ENCODE measurements at places on chromosomes 13 and 19. TPM values are rescaled to one million over a fixed set of nuclear protein-coding genes. Genes with fewer than 3 reads are reported as not detected.

The CLEC4G gene
- 0.13 TPM for total RNA-seq

DNA sequence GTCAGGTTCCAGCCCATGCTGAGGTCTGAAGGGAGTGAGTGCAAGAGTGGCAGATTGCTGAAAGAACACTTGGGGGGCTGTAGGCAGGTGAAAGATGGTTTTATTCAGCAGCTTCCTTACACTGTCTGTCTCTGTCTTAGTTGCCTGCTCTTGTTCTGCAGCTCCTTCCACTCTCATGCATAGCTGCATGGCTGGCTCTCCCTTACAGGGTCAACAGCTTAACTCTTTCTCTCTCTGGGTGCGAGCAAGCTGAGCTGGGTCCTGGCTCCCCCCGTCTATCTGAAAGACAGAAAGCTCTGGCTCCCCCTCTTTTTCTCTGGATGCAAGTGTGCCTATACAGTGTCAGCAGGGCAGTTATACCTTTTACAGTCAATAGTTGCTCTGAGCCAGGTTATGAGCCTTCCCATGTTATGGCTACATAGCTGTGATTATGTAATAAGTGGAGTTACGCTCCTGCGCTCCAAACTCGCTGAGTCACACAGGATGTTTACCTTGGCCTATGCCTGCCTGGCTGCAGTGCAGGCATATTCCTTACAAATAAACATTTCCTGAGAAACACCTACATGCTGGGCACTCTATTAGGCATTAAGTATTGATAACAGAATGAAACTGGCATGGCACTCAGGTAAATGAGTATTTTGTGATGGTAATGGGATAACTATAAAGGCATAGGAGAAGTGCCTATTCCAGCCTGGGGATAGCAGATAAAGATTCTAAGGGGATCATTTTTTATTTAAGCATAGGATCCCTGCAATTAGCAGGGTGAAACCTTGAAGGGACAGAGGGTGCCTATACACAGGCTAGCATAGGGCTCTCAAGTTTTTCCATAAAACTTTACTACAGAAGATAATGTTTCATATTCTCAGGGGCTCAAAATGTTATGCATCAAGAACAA is 826.9 kb upstream of the PCDH9 start:
- H3K36me3 ChIP-seq: no peaks in the 10 kb centered on the region
- H3K4me1 ChIP-seq: no peaks in the 10 kb centered on the region
- H3K27ac ChIP-seq: no peak overlapping the region
- H3K27me3 ChIP-seq: no peaks in the 10 kb centered on the region

GRCh38 chr19:4981681-4981958 is 12.7 kb downstream of the KDM4B start:
- peaks cover 7% of the 10 kb centered on the region for H3K36me3 ChIP-seq
- H3K27me3 ChIP-seq: no peaks in the 10 kb centered on the region
- no peak overlapping the region for H3K4me3 ChIP-seq
- peaks cover 60% of the 10 kb centered on the region for H3K4me1 ChIP-seq
- DNase-seq: no peak

The RUBCNL gene
- total RNA-seq: 2.8 TPM

DNA sequence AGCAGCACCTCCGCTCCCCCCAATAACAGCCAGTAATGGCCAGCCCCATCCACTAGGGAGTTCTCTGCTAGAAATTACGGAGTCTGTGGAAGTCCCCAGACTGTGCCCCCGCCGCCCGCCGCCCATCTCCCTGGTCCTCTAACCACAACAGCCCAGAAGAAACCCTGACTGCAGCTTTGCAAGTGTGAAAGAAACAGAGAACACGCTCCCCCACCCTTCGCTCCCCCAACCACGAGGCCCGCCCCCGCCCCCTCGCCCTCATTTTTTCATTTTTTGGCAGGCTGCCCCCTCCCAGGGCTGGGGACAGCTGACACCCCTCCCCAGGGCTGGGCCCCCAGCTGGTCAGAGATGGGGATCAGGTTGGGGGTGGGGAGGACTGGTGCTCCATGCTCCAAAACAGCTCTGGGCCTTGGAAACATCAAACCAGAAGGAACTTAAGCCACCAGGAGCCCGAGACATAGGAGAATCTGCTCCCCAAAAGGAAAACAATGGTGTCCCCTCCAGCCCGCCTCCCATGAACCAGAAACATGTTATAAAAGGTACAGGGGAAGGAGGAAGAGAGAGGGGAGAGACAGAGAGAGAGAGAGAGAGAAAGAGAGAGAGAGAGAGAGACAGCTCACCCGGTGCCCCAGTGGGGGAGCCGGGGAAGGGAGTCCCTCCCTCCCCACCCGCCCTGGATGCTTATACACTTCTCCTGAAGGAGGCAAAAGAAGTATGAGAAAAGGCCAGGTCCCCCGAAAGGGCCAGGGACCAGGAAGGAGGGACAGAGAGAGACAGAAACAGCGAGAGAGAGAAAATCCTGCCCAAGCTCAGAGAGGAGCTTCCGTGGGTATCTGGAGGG is 29.8 kb upstream of the ASF1B start:
- peak overlapping the region; percentile 55 for H3K27ac ChIP-seq
- no peak overlapping the region for H3K4me3 ChIP-seq
- peak; percentile 51 for DNase-seq
- peaks cover 38% of the 10 kb centered on the region for H3K4me1 ChIP-seq
- peaks cover 35% of the 10 kb centered on the region for H3K36me3 ChIP-seq

GRCh38 chr13:50387051-50387581 is 371.9 kb downstream of the KCNRG start:
- peak overlapping the region; percentile 94 for H3K27ac ChIP-seq
- H3K4me3 ChIP-seq: peak overlapping the region; percentile 29
- peaks cover 24% of the 10 kb centered on the region for H3K4me1 ChIP-seq
- peak; percentile 84 for DNase-seq
- no peaks in the 10 kb centered on the region for H3K36me3 ChIP-seq

DNA sequence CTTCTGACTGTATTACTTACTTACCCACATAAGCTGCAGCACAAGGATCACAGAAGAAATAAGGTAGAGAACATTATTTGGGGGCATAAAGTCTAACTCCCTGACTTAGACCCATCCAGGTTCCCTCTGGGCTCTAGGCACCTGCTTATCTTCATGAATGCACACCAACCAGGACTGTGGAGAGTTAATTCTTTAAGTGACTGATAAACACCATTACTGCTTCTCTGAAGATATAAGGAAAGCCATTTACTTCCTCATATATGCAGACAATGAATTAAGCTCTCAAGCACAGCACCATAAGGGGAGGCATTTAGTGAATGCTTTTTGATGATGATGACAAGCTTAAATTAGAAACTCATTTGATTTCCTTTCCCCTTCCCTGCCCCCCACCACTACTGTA is 22.5 kb downstream of the OBI1 start:
- no peak overlapping the region for H3K4me3 ChIP-seq
- H3K27ac ChIP-seq: no peak overlapping the region
- no peaks in the 10 kb centered on the region for H3K27me3 ChIP-seq
- peaks cover 15% of the 10 kb centered on the region for H3K36me3 ChIP-seq
- H3K4me1 ChIP-seq: no peaks in the 10 kb centered on the region
- DNase-seq: no peak

DNA sequence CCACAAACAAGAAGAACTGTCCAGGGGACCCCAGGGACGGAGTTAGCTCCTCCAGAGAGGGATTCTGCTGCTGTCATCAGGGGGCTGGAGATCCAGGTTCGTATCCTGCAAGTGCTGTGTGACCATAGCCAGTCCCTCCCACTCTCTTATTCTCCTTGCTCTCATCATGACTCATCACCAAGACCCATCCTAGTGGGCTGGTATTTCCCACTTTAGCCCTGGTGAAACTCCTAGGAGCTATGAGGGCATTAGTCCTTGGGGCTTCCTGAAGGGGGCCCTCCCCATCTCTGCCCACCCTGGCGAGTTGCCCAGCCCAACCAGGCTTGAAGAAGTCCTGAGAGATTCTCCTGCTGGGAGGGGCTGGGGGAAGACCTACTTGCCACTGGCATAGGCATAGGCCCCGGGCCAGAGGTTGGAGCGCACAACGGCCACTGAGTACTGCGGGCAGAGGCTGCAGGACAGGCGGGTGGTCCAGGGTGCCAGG is 7.5 kb upstream of the DMWD start:
- peaks cover 2% of the 10 kb centered on the region for H3K27me3 ChIP-seq
- H3K4me3 ChIP-seq: no peak overlapping the region
- no peaks in the 10 kb centered on the region for H3K36me3 ChIP-seq
- no peak for DNase-seq

DNA sequence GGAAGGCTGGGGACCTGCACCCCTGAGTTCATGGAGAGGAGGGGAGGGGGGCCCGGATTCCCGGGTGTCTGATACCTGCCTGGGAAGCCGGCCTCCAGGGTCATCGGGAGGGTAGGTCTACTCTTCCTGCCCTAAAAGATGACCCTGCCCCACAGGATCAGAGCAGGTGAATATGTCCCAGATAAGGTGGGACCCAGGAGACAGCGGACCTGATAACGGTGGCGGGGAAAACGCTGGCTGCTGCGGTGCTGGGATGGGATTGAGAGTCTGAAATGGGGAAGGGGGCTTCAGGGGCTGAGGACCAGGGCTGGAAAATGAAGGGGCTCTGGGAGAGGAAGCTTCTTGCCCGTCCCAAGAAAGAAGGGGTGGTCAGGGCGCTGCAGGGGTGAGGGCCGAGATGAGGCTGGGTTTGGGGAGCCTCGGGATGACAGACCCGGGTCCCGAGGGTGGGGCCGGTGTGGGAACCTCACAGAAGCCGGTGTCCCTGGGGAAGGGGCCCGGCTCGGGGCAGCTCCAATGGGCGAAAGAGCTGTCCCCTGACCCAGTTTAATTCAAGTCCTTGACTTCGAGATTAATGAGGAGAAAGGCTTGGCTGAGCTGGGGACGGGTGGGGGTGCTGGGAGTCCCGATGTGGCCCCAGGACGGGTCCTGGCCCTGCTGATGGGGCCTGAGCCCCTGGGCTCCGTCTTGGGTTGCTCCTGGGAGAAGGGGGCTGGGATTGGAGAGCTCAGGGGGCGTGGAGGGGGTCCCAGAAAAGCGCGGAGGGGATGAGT is 823 bp downstream of the TTYH1 start:
- DNase-seq: no peak
- peak overlapping the region; percentile 10 for H3K4me3 ChIP-seq
- H3K4me1 ChIP-seq: peaks cover 23% of the 10 kb centered on the region
- H3K27me3 ChIP-seq: peaks cover 54% of the 10 kb centered on the region
- H3K36me3 ChIP-seq: no peaks in the 10 kb centered on the region

GRCh38 chr13:106691861-106692260 is 123.9 kb upstream of the ARGLU1 start:
- no peaks in the 10 kb centered on the region for H3K36me3 ChIP-seq
- no peak for DNase-seq
- H3K4me3 ChIP-seq: no peak overlapping the region
- H3K27ac ChIP-seq: no peak overlapping the region
- no peaks in the 10 kb centered on the region for H3K27me3 ChIP-seq

All from muscle of leg (tissue), 16 donors.